H4 (cell line): ENCODE measurements at places on chromosomes 5 and 9. TPM values are rescaled to one million over a fixed set of nuclear protein-coding genes. Genes with fewer than 3 reads are reported as not detected.

The DPP7 gene
- 34.8 and 52.2 TPM in 2 replicates for total RNA-seq

The RFESD gene
- 1.5 and 2.2 TPM in 2 replicates for total RNA-seq

- DNase-seq, result no peak
Measured at GRCh38 chr5:38585816-38586215, 29.4 kb upstream of the LIFR start.

The CAPSL gene
- total RNA-seq, result not detected in 2 replicates

DNA sequence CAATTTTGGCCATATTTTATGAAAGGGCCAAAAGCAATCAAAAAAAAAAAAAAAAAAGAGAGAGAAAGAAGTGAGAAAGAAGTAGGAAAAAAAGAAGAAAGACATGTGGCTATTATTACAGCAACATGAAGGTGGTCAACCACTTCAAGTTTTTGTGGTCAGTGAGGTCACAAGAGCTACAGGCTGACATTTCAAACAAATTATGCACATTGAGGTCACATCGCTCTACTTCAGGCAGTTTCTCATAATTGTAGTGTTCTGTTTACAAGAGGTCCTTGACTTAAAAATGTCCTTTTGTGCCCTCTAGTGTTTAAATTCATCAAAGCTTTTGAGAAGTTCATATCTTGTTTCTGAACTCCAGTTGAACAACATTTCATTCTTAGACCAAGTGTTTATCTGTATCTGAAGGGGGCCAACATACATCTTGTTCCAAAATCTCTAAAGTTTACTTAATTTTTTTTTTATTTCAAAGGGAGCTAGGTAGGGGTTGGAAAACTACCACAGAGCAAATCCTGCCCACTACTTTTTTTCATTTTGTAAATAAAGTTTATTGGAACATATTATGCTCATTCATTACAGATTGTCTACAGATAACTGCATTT, 513.1 kb downstream of the PDE4D start:
- peak; percentile 97 for DNase-seq

The SPINK6 gene
- not detected in 2 replicates for total RNA-seq

The CARD9 gene
- 0.17 and 0.18 TPM in 2 replicates for total RNA-seq

The GABRA6 gene
- total RNA-seq, result 0.14 TPM in 1 of 2 replicates, not detected in the other

- no peak for DNase-seq
Measured at GRCh38 chr5:2382776-2383697, 368.4 kb downstream of the IRX2 start.

- DNase-seq, result no peak
Measured at GRCh38 chr5:180138214-180138975, 66.8 kb upstream of the RNF130 start.

The SH3PXD2B gene
- total RNA-seq, result 7.7 and 9.4 TPM in 2 replicates

DNA sequence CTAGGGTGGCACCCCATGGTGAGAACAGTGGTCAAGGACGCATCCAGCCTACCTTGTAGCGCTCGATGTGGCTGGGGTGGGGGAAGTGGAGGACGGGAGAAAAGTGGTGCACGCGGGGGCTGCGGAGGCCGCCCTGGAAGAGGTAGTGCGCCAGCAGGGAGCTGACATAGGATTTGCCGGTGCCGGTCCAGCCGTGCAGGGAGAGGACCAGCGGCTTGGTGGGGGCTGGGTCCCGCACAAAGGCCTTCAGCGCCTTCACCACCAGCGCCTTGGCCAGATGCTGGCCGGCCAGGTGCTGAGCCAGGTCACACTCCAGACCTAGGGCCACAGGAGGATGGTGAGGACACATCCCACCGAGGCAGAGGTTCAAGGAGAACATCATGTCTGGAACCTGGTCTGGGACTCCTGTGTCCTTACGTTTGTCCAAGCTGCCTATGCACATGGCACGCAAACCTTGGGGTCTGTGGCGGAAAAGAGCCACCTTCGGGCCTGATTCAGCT, 797 bp downstream of the TOR2A start:
- DNase-seq, result no peak

DNA sequence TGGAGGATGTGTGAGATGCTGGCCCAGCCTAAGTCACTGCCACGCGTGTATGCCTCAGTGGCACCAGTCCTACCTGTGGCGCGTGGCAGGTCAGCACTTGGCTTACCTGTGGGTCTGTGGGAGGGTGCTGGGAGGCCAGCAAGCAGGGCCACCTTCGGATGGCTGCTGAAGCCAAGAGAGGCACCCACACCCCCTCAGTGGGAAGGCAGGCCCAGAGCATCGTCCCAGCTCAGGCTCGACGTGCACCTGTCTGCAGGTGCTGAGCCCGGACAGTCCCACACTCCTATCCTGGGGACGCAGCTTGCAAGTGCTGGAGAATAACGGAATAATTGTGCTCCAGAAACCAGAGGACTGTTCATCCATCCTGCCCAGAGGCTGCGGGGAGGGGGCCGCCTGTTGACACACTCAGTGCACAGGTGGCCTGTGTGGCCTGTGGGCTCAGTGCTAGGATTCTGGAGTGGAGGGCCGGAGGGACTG, 24.0 kb downstream of the NKD2 start:
- no peak for DNase-seq

- no peak for DNase-seq
Measured at GRCh38 chr5:62077823-62078550, 228.0 kb upstream of the KIF2A start.

The GABRG2 gene
- total RNA-seq, result 1.8 and 3.9 TPM in 2 replicates

The AQP7 gene
- total RNA-seq, result 0.97 TPM in 1 of 2 replicates, not detected in the other

The C5orf34 gene
- 14.4 and 15.1 TPM in 2 replicates for total RNA-seq

- DNase-seq, result no peak
Measured at GRCh38 chr5:178216088-178216534, 11.8 kb downstream of the HNRNPAB start.

DNA sequence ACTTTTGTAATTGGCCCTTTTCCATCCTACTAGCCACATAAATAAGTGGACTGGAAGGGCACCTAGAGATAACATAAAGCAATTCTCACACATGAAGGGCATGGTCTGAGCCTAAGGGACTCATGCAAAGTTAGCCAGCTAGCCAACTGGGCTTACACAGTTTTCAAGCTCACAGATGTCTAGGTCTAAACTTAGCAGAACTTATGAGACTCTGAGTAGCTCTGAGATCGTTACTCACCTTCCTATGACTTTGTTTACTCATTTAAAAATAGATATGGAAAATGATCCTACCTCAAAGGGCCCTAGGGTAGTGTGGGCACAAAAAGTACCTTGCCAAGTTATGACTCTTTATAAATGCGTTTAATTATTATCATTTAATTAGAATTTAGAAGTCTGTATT, 410.4 kb upstream of the MPDZ start:
- DNase-seq, result no peak

GRCh38 chr5:24188216-24188925, 456.4 kb downstream of the CDH10 start:
- DNase-seq, result no peak

DNA sequence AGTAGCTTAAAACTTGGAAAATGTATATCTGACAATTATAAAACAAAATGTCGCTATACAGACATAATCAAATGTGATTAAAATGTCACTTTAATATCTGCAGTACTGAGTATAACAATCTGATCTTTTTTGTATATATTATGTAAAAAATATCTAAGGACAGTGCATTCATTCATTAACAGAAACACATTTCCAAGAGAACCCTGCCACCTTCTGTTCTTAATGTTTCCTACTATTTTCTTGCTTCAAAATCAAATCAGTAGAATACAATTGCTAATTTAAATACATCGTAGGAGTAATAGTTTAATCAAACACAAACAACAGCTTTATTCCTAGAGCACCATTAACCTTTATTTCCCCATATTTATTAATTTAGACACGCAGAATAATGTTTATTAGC, 142.6 kb upstream of the ST8SIA4 start:
- no peak for DNase-seq

The OGN gene
- total RNA-seq, result not detected in 2 replicates

The SPTAN1 gene
- 46.5 and 52.8 TPM in 2 replicates for total RNA-seq

DNA sequence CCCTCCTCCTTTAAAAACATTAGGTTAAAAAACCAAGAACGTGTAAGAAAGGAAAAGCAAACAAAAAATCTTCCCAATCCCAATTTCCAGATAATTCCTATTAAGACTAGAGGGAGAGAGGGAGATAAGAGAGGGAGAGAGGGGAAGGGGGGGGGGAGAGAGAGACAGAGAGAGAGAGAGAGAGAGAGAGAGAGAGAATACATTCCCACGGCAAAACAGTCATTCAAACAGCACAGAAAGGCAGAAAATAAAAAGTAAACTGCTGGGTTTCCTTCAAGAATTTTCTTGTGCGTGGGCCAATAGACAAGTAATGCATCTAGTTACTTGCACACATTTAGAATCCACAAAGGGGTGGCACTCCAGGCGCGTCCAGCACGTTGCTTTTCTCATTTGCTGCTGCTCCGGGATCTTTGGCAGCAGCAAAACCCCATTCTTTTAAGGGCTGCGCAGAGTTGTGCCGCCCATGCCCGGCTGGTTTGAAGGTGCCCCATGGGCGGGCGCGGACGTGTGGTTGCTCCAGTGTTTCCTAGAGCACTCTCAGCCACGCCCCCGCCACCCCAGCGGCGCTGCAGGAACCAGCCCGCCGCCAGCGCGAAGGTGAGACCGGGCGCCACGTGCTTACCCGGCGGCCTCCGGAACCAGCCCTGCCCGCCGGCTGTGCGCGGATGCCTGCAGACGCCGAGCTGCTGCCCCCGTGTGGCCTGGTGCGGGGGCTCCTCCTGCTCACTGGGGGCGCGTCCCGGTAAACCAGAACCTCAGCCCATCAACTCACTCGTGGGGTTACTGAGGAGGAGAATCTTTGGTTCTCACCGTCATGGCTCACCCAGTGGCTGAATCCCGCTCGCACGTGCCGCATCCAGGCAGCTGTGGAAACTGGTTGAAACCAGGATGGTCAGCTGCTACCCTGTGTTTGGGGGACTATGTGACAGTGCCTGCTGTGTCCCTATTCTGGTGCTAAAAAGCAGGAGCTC, 44.6 kb downstream of the STC2 start:
- peak; percentile 67 for DNase-seq

The NOXA1 gene
- total RNA-seq, result not detected in 2 replicates

- no peak for DNase-seq
Measured at GRCh38 chr9:8889100-8889499, 1089.5 kb upstream of the DMAC1 start.

The ARHGEF28 gene
- total RNA-seq, result 1.7 and 3.1 TPM in 2 replicates

The DOCK8 gene
- 0.15 and 0.58 TPM in 2 replicates for total RNA-seq

DNA sequence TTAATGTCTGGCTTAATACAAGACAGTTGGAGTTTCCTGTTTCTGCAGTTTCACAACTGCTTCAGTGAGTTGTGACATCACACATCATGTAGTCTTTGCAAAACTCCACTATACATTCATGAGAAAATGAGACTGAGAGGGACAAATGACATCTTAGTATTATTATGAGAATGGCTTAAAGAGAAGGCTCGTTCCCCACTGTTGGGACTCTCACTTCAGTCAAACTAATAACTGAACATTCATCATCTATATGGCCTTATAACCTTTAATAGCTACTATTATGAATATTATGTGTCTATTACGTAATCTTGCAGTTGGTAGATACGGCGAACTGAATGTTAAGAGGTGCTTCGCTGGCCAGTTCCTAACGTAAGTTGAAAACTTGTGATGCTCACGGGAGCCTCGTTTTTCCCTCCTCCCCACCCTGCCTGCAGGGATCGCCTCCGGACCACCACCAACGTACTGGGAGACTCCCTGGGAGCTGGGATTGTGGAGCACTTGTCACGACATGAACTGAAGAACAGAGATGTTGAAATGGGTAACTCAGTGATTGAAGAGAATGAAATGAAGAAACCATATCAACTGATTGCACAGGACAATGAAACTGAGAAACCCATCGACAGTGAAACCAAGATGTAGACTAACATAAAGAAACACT, 79.4 kb downstream of the SLC1A3 start:
- DNase-seq, result no peak
